ENCODE measurements at places on chromosomes 1 and 21.

DNA sequence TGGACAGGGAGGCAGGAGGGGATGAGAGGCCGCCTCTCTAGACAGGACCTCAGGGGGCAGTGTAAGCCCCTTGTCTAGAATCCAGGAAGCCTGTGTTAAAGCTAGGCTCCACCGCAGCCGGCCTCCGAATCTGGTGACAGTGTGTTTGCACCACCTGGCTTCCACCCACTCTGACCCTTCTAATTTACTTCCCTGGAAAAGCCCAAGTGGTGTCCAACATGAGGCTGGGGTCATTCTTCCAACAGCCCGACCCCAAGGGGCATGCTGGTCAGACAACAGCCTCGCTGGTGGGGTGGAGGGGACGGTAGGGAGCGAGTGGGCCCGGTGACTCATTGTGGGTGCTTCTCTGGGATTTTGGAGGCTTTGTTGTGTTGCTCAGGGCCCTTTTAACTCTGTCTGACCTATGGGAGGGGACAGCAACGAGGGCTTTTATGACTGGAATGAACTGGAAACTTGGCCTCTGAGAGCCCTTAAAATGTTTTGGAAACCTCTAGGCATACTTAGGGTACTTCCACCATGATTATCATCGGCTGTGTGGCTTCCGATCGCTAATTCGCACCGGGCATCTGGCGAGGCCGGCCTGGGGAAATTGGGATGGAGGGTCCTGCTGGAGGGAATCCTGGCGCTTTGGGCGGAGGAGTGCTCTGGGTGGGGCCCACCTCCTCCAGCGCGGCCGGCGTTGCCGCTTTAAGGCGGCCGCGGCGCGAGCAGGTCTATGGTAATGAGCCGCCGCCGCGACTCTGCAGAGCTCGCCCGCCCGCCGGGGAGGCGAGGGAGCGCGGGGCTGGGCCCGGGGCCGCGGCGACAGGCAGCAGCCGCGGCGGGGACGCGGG lies at the start of gene CELSR2:
Gene CELSR2, plus strand, starts transcription at position 743 of the 833 bp plus-strand sequence. CDS start 541 bp downstream, outside the sequence.
- peak; percentile 82 for DNase-seq

DNA sequence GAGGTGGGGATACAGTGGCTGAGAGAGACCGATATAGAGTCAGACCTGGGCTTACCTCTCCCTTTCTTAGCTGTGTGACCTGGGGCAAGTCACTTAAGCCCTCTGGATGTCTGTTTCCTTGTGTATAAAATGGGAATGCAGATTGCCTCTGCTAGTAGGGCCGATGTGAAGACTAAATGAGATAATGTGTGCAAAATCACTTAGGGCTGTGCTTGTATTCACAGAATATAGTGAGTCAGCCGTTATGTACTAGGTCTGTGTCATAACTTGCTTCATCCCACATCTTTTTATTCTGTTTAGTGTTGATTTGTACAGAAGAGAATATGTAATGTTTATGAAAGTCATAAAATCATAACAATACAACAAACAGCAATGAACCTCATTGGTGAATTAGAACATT lies 56.0 kb downstream of the PTPRU start:
- DNase-seq = no peak

DNA sequence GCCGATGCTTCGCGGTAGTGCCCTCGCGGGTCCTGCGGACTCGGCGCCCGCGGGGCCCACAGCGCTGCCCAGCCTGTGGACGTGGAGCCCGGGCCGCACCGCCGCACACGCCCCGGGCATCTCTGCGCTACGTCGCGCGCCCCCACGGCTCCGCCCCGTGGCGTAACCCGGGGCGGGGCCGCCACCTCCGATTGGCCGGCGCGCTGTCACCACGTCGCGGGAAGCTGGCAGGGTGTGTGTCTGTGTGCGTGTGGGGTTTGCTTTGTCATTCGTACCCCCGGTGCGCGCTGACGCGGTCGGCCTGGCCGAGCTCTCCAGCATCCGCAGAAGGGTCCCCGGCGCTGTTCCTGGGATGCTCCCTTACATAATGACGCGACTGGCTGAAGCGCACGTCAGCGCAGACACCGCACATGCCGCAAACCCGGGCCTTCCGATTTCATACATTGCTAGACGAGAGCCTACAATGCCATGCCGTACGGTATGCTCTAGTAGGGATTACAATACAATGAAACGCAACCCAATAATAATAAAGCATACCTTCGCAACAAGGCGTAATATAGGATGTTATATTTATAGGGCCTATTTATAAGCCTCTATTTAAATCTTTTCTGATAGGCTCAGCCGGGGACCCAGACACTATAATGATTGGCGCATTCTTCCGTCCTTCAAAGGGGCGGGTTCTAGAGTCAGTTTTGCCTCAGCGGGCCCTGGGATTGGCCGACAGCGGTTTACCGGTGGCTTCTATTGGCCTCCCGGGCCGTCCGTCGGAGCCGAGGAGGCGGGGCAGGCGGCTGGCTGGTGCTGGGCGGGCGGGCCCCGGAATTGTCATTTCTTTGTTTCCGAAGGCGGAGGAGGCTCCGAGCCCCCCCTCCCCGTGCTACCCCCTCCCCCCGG lies at the start of gene MACO1:
Gene MACO1, plus strand, starts transcription at position 825 of the 894 bp plus-strand sequence. CDS start 202 bp downstream, outside the sequence.
- peak; percentile 86 for DNase-seq

- no peak for DNase-seq
Observed at GRCh38 chr1:31257213-31257612, 17.5 kb upstream of the NKAIN1 start.

- no peak for DNase-seq
Observed at GRCh38 chr1:228148196-228148861, 1.4 kb upstream of the GJC2 start.

DNA sequence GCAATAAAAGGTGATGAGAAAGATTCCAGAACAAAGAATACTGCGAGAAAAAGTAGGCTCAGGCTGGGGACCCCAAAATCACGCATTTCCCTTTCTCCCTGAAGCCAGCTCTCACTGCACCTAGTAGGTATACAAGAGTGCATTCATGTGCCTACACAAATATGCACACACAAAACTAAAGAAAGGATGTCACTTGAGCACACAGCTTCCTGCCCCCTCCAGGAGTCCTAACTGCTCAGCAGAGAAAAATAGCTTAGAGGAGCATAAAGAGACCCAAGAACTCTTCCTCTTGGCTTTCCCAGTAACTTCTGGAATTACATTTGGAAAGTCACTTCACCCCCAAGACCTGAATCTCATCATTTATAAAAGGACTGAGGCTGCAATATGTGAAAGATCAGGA lies 38.0 kb downstream of the JAK1 start:
- DNase-seq = no peak

DNA sequence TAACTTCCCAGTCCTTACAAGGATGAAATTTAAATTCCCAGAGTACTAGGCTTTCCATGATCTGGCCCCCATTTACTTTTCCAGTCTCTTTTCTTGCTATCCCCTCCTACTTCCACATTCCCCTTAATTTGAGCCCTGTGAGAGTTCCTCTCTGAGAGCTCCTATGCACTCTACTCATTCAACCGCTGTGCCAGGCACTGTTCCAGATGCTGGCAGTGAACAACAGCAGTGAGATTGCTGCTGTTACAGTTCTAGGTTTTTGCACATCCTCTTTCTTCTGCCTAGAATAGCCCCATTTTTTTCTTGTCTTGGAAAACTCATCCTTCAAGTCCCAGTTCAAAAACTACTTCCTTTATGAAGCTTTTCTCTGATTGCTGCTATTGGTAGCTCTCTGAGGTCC lies 18.8 kb downstream of the ATF6 start:
- DNase-seq = no peak

GRCh38 chr1:184324972-184325371 lies 61.9 kb upstream of the C1orf21 start:
- no peak for DNase-seq

DNA sequence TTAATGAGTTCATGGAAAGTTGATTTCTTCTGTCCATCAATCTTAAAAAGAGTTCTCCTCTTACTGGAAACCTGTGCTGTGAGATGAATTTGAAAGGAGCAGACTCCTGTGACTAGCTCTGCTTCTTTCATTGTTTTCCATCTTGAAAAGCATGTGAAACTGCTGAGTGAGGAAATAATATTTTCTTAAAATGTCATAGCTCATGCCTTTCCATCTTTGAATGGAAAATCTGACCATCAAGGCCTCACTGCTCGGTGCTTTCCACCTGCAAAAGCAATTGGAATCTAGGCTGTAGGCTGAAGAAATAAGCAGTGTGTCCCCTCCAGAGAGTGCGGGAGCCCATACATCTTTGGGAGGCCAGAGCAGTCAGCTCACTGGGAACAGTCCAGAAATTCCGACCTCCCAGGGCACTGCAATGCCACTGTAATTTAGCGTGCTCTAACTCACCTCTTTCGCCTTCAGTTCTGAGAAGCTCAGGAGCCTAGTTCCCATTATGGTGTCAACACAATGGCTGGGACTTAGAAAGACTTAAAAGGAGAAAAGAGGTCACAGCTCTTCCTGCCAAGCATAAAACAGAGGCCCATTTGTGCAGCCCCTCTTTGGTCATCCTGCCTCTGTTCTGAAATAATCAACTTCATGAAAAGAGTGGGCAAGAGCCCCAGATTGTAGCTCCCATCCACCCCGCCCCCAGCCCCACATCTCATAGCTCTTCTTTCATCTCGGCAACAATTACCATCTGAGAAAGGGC lies 50.4 kb upstream of the F3 start:
- no peak for DNase-seq

DNA sequence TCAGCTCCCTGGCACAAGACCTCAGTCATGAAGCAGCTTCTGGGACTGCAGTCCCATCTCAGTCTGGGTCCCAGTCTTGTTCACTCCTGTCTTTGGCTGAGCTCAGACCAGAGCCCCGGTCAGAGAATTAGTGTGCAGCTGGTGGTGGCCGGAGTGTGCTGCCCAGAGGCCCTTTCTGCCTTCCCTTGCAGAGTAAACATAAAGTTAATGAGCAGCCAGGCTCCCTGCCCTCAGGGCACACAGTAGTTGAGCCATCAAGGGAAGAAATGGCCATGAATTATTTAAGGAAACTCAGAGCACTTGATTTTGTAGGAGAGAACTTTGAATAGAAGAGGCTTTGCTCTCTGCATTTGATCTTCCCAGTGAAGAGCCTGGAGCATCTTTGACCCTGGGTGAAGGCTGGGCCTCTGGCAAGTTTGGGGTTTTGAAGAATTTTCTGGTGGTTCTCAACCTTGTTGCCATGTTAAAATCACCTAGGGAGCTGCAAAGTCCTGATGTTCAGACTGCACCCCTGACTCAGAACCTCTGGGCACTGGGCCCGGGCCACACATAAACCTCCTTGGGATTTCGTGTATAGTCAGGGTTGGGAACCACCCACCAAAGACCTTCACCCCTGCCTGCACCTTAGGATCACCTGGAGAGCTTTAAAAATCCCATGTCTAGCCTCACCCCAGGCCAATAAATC lies 26.4 kb upstream of the SELENON start:
- DNase-seq = no peak

DNA sequence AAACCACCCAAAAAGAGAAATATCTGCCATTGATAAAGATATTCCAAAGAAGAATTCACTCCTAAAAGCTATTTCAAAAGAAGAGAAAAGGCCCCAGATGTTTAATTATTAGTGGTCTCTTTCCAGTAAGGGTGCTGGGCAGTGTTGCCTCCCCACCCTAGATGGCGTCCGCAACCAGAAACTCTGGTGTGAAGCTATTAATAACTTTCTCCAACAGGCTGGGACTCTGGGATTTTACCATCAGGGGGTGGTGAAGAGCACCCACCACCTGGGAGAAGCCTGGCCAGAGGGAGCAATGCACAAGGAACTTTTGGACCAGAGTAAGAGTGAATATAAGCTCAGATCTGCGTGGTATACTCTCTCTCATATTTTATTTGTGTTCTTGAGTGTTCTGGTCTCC lies 115.4 kb upstream of the TIAM1 start:
- DNase-seq = no peak

DNA sequence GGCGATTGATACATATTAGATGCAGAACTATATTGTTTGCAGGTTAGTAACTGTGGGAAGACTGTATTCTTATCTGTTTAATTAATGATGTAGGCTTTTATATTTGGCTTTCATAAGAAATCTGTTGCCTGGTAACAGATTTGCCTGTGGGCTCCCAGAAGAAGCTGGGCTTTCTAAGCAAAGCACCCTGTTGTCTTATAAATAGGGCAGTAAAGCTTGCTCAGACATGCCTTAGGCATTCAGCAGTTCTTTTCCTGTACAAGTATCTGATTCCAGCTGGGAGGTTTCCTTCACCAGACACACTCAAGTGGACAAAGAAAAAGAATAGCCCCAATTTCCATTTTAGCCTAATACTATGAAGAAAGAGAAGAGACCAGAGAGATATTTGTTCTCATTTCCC lies 524.0 kb downstream of the LRRIQ3 start:
- no peak for DNase-seq

DNA sequence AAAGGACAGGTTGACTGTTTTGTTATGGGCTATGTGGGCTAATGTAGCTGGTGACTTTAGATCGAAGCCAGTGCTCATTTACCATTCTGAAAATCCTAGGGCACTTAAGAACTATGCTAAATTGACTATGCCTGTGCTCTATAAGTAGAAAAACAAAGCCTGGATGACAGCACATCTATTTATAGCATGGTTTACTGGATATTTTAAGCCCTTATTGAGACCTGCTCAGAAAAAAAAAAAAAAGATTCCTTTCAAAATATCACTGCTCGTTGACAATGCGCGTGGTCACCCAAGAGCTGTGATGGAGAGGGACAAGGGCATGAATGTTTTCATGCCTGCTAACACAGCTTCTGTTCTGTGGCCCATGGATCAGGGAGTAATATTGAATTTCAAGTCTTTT lies 48.1 kb downstream of the CAMSAP2 start:
- no peak for DNase-seq

GRCh38 chr1:202010180-202011015 lies at the start of gene ELF3:
ELF3 (plus strand) TSS chr1:202010587; CDS start chr1:202011137, 550 bp downstream.
- DNase-seq = peak; percentile 70

DNA sequence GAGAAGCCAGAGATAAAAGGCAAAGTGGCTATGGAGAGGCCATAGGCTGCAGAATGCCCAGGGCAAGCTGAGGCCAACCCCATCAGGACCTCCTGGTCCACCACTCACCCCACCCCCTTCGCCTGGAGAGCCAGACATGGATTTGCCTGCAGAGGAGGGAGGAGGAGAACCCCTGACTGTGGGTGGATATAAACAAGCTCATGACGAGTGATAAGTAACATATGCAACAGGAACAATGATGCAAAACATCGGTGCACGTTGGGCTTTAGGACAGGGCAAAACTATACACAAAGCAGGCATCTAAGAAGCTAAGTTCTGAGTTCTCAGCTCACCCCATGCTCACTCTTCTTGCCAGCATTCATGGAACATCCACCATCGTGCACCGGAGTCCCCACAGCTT lies 150.3 kb downstream of the ETS2 start:
- DNase-seq = no peak

GRCh38 chr21:35150562-35151226 lies 101.6 kb upstream of the RUNX1 start:
- DNase-seq = no peak

GRCh38 chr1:24502709-24503058 lies at the start of gene RCAN3:
RCAN3 (plus strand) TSS chr1:24502836; CDS start chr1:24514373, 11,537 bp downstream.
- DNase-seq = peak; percentile 74

- DNase-seq = no peak
Observed at GRCh38 chr1:234253732-234254131, 119.5 kb upstream of the COA6 start.

DNA sequence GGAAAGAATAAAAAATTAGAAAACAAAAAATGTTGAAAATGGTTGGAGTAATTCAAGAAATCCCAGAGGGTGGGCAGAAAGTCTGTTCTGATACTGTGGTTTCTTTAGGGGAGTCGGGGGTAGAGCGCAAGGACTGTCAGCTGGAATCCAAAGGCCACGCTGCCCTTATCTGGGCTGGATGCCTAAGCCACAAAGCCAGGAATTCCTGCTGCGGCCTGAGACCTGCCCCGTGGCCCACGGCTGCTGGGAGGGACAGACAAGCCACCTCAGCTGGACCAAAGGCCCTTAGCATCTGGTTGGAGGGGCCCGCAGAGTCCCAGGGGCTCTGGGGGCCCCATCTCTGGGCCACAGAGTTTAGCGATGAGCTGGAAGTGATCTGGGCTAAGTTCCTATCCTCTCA lies 60.2 kb downstream of the DMRTB1 start:
- DNase-seq = no peak

All from GM18507 (cell line).